ENCODE measurements at places on chromosomes 2 and 18. TPM values are rescaled to one million over a fixed set of nuclear protein-coding genes. Genes with fewer than 3 reads are reported as not detected.

DNA sequence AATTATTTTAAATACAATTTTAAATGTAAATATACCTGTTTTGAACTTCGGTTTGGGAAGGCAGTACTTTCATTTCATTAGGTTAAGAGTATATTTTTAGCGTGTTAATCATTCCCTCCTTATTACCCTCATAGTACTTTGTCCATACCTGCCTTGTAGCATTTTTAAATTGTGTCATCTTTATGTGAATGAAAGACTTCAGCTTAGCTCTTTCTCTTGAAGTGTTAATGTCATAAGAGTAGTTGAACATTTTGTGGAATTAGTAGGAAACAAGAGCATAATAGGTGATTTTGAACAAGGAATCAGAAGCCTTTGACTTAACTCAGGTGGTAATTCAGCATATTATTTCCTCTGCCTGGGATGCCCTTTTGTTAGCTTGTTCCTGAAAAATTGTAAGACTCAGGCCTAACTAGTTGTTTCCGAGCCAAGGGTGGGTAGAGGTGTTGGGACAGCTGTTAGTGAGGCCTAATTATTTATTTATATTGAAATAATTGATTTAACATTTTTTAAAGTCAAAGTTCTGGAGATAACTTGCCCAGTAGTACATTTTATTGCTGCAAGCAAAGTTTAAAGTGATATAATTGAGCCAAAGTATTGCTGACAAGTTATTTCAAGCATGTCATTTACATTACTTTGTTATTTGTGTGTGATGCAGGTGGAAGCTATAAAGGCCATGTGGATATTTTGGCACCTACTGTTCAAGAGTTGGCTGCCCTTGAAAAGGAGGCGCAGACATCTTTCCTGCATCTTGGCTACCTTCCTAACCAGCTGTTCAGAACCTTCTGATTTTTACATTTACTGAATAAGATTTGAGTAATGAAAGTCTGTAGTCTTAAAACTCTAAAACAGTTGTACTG lies 38.7 kb downstream of the DDX1 start:
- DNase-seq = no peak
- H3K4me1 ChIP-seq = no peaks in the 10 kb centered on the region
- H3K27ac ChIP-seq = no peak overlapping the region
- no peak overlapping the region for H3K4me3 ChIP-seq

DNA sequence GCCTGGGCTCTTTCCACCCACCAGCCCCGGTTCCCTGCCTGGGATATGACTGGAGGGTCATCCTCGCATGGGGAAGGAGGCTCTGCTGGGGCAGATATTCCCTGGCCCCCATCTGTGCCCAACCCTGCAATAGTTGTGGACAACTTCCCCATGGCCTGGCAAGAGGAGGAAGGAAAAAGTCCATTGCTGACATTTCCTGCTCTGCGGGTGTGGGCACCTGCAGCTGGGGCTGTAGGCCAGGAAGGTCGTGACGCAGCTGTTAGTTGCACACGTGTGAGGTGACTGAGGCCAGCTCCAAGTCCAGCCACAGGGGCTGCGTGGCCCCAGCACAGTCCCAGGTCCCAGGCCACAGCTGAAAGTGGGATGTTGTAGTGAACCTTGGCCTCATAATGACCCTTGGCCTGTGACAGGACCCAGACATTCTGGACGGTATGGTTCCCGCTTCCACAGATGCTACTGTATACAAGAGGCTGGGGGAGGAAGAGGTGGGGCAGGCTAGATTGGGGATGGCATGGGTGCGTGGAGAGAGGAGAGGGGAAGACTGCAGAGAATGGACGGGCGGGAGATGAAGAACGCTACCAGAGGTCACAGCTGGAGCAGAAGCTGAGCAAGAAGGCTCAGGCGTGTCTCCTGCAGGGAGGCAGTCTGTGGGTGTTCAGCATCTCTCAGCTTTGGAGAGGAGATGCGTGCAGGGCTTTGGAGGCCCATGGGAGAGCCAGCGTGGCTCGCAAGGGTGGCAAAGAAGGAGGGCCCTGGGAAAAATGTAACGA lies 22.1 kb downstream of the OTOF start:
- no peak overlapping the region for H3K4me3 ChIP-seq
- DNase-seq = no peak
- no peak overlapping the region for H3K27ac ChIP-seq
- H3K4me1 ChIP-seq = no peaks in the 10 kb centered on the region
- no peaks in the 10 kb centered on the region for H3K27me3 ChIP-seq

Gene IL36RN
- total RNA-seq = not detected

Gene M1AP
- 0.23 TPM for total RNA-seq

DNA sequence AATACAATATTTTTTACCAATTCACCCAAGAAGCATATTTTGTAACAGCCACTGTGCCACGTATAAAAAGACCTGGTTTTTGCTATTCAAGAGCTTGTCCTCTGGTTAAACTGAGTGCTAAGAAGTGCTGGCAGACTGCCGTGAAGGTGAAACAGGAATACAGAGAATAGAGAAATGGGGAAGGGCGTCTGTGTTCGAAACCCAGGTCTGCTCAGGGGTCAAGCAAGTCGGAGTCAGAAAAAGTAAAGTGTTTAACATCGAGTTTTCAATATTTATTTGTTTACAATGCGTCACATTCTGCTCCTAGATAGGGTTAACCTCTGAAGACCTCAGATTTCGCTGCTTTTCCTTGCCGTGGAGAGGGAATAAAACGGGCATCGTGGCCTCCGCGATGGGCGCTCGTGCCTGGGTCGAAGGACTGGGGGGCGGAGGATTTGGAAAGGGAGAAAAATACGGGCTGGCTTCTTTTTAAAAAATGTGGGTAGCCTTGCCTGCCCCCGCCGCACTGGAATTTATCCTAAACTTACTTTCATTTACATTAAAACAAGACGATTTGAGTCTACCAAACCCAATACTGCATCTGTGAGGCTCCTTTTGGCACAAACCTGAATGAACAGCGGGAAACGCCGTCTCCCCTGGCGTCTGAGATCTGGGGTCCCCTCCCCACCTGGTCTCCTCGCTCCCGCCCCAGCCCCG lies 1.1 kb upstream of the SNTG2 start:
- H3K27me3 ChIP-seq = peaks cover 5% of the 10 kb centered on the region
- peak; percentile 24 for DNase-seq
- peak overlapping the region; percentile 65 for H3K27ac ChIP-seq

DNA sequence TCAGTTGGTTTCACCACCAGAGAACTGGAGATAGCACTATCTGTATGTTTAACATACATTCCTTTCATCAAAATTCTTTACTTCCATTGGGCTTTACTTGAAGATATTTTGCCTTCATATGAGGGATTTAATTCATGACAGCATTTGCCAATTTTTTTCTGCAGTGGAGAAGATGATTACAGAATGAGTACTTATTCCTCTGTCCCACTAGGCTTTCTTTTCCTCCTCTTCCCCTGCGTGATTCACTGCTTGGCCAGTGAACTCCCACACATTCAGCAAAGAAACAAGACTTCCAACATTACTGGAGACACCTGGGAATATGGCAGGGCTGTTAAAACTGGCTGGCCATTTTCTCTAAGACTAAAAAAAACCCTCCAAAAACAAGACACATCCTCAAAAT lies 425.8 kb upstream of the KCNH7 start:
- no peaks in the 10 kb centered on the region for H3K4me1 ChIP-seq
- no peaks in the 10 kb centered on the region for H3K27me3 ChIP-seq
- H3K4me3 ChIP-seq = no peak overlapping the region

DNA sequence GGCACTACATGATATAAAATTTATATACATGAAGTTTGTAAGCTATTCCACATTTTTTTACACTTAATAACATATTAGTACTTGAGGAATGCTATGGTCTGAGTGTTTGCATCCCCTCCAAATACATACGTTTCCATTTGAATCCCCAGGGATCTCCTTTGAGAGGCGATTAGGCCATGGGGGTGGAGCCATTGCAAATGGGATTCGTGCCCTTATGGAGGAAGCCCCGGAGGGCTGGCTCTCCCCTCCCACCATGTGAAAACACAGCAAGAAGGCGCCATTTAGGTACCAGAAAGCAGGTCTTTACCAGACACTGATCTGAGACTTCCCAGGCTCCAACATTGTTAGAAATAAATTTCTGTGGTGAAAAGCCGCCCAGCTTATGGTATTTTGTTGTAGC lies 20.8 kb upstream of the MBP start:
- H3K27ac ChIP-seq = no peak overlapping the region
- no peak for DNase-seq
- H3K27me3 ChIP-seq = no peaks in the 10 kb centered on the region

DNA sequence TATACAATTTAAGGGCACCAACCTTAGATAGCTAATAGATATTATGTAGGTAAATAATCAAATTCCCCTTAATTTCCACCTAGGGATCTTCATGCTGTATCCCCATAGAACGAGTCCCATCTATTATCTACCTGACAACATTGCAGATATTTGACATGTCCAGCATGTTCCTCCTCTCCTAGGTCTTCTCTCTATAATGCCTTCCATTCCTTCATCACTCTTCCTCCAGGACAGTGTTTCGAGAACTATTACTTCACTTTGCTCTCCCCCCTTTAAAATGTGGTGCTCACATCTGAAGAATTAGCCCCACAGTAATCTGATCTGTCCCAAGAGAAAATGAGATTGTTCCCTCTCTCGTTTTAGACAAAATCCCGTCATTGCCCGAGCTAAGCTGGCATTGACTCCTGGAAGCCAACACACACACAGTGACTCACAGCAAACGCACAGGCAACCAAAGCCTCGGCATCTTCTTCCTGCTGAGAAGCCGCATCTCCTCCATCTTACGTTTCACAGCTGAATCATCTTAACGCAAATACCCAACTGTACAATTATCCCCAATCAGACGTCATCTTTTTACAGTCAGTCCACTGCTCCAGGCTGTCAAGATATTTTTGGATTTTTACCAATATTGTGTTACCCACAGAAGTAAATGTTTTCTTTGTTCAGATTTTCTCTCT lies 162.9 kb upstream of the AGAP1 start:
- no peaks in the 10 kb centered on the region for H3K36me3 ChIP-seq
- no peaks in the 10 kb centered on the region for H3K4me1 ChIP-seq
- peaks cover 29% of the 10 kb centered on the region for H3K27me3 ChIP-seq
- no peak overlapping the region for H3K4me3 ChIP-seq
- DNase-seq = no peak
- H3K27ac ChIP-seq = no peak overlapping the region

Gene DNAJC5G
- not detected for total RNA-seq

DNA sequence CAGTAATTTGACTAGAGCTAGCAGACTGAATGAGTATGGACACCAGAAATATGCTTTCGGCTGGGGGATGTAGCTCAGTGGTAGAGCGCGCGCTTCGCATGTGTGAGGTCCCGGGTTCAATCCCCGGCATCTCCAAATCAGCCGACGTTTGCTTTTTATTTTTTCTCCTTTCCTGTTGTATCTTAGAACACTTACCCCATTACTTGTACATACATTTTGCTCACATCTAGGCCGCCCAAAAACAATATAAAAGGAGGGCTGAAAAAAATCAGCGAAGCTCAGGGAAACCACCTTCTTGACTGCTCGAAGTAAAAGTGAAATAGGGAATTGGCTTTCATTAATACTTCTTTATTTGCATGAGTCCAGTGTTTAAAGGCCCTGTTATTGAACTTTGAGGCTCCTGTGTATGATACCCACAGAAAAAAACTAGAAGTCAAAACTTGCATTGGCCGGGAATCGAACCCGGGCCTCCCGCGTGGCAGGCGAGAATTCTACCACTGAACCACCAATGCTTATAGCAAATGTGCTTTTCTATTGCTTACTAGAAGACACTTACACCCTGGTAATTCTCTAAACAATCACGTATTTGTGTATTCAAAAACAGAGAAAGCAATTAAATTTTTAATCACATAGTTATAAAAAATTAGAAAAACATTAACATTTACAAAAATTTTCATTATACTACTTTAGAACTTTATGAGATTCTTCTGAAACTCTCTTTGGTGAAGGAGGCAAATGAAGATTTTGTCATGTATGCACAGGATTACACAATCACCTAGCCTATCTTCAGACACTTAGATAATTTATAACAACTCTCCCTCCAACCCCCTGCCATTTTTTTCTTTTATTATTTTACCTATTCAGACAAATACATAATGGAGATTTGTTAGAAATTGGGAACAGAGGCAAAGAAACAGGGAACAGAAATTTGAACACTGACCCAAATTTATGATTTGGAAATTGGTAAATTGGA lies 35.2 kb upstream of the GPD2 start:
- H3K27me3 ChIP-seq = peaks cover 8% of the 10 kb centered on the region
- peak; percentile 70 for DNase-seq
- no peaks in the 10 kb centered on the region for H3K36me3 ChIP-seq
- peak overlapping the region; percentile 88 for H3K4me3 ChIP-seq

- H3K36me3 ChIP-seq = no peaks in the 10 kb centered on the region
- peaks cover 5% of the 10 kb centered on the region for H3K27me3 ChIP-seq
- DNase-seq = no peak
- H3K27ac ChIP-seq = no peak overlapping the region
Measured at GRCh38 chr18:6406075-6406909, 8.4 kb downstream of the L3MBTL4 start.

DNA sequence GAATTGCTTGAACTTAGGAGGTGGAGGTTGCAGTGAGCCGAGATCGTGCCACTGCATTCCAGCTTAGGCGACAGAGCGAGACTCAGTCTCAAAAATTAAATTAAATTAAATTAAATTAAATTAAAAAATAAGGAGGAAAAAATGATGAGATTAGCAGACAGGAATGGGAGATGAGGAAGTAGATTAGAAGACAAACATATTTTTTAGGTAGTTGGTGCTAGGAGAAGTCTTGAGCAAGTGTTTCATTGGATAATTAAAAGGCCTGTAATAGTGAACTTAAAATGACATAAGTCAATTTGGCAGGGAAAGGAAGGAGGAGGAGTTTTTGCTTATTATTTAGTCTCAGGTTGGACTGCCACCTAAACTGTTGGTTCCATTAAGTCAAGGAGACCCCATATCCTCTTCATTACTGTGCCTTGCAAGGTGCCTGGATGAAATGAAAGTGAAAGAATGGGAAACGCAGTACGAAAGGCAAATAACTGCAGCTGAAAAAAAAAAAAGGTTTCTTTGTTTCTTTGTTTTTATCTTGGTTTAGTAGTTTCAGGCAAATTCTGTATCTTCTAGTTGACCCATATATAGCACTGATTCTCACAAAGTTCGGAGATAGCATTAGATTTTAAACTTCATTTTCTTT lies 162.0 kb downstream of the SLC8A1 start:
- no peak overlapping the region for H3K27ac ChIP-seq
- H3K4me3 ChIP-seq = no peak overlapping the region
- H3K36me3 ChIP-seq = no peaks in the 10 kb centered on the region

DNA sequence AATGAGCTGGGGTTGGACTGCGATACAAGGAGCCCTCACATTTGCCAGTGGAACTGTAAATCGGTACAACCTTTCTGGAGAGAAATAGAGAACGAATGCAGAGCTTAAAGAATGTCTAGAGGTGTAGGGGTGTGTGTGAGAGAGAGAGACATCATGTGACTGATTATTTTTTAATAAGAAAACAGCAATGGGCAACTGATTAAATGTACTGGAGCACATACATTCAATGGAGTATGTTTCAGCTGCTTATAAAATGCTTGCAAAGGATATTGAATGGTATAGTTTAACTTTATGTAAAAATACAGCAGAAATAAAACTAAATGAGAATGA lies 391 bp upstream of the TMEM17 start:
- peaks cover 7% of the 10 kb centered on the region for H3K4me1 ChIP-seq
- H3K27me3 ChIP-seq = peaks cover 34% of the 10 kb centered on the region
- no peaks in the 10 kb centered on the region for H3K36me3 ChIP-seq
- DNase-seq = no peak
- H3K27ac ChIP-seq = no peak overlapping the region

Gene NT5C1B
- total RNA-seq = not detected

GRCh38 chr18:26480897-26481795 lies 67.2 kb downstream of the KCTD1 start:
- no peak for DNase-seq
- H3K27me3 ChIP-seq = no peaks in the 10 kb centered on the region
- H3K36me3 ChIP-seq = no peaks in the 10 kb centered on the region
- H3K27ac ChIP-seq = no peak overlapping the region
